ENCODE measurements at places on chromosomes 12 and 14.

DNA sequence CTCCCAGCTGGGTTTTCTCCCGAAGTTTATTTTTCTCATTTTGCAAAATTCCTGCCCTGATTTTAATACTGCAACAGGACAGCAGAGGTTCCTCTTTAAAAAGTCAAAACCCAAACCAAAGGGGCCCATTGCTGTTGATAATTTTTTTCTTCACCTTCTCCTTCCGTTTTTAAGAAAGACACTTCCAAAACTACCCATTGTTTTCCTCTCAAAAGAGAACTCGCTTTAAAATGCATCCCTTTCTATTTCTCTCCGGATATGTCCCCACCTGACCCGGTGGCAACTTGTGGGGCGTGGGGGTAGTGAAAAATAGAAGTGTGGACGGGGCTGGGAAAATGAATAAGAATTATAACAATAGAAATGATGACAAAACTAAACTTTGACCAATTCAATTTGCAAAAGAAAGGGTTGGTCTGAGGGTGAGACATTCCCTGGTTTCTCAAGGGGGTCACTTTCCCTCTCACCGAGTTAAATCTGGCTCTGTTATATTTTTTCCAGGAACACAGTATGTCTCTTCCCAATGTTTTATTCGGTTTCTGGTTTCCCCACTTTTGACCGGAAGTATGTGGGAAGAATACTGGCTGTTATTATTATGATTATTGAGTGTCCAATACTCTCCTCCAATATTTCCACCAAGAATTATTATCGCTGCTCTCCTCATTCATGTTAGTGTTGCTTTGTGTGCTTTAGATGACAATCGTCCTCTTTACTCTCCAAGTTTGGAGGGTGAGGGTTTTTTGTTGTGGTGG, 4.1 kb upstream of the TBX5 start:
- no peak for ATAC-seq

- peak; percentile 51 for ATAC-seq
Observed at GRCh38 chr12:131132118-131132892, 178.6 kb downstream of the ADGRD1 start.

DNA sequence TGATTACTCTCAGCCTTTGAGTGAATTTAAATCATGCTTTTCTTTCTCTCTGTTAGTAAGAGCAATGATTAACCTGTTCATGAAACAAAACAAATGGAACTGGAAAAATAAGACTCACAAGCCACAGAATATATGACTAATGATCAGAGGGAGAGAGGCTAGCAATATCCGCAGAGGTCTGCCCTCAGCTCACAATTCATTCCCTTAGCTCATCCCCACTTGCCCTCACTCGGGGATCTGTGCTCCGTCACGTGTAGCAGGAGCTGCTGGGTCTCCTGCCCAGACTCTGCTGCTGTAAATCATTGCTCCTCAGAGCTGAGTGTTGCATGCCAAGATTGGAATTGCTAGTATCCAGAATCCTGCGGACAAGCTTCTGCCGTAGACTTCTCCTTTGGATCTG, 53.1 kb upstream of the GNG2 start:
- ATAC-seq, result no peak

DNA sequence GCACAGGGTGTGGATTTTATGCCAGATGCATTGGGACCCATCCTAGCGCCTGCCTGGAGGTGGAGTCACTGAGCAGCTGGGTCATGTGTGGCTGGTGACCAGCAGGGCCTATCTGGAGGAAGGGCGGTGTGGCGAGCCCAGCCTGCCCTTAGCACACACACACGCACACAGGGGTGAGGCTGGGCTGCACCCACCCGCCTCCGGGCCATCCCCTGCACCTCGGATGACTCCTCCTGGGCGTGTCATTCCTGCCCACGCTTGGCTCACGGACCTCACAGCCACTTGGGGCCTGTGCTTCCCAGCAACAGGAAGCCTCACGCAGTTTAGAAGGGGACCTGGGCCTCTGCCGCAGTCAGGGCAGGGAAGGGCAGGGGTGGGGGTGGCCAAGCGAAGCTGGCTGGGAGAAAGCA, 36.2 kb upstream of the FZD10 start:
- peak; percentile 98 for ATAC-seq

DNA sequence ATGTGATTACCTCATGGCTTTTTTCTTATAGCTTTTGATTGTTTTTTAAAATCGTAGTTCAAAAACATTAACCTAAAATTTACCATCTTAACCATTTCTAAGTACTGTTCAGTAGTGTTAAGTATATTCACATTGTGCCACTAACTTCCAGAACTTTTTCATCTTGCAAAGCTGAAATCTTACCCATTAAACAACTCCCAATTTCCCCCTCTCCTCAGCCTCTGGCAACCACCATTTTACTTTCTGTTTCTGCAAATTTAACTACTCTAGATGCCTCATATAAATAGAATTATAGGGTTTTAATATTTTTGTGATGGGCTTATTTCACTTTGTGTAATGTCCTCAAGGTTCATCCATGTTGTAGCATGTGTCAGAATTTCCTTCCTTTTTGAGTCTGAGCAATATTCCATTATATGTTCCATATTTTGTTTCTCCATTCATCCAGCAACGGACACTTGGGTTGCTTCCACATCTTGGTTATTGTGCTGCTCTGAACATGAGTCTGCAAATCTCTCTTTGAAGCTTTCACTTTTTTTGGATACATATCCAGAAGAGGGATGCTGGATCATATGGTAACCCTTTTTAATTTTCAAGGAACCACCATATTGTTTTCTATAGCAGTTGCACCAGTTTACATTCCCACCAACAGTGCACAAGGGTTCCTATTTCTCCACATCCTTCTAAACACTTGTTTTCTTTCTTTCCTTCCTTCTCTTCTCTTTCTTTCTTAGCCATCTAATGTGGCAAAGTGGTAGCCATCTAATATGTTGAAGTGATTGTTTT, 5.0 kb downstream of the HIF1A start:
- ATAC-seq, result no peak

GRCh38 chr14:21093769-21094681, 4.4 kb downstream of the ZNF219 start:
- no peak for ATAC-seq

DNA sequence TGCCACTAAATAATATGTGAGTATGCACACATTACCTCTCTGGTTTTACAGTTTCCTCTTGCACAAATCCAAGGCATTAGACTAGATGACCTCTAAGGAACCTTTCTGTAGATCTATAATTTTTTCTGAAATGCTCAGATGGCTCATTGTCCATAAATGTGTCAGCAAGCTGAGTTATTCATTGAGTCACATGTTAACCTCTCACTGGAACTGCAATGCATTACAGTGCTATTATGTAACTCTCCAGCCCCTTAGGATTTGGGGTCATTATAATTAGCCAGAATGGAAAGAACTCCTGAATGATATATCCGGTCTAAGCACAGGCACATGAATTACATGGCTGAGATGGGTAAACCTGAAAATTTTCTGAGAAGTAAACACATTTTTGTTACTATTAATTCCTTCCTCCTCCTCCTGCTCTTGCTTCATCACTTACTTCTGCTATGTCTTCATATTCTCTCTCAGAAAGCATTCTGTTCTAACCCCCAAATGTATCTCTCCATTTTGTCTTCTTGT, 20.3 kb upstream of the DRAM1 start:
- ATAC-seq, result peak; percentile 61

- no peak for ATAC-seq
Observed at GRCh38 chr12:78118036-78118435, 287.3 kb downstream of the NAV3 start.

DNA sequence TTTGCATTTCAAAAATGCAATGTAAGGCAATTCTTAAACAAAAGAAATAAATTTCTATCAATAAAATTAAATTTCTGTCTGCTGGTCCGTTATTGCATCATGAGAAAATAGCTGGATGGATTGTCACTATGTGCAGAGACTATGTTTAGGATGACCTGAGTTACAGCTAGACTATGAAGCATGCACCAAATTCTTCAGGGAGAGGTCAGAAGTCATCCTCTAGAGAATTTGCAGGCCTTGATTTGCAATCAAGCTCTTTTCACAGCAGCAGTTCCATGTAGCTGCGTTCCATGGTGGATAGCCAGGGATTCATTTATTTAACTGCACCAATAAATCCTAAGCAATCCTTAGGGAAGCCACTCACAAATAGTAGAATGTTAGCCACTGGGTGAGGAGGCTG, 253.7 kb downstream of the MSRB3 start:
- ATAC-seq, result no peak

DNA sequence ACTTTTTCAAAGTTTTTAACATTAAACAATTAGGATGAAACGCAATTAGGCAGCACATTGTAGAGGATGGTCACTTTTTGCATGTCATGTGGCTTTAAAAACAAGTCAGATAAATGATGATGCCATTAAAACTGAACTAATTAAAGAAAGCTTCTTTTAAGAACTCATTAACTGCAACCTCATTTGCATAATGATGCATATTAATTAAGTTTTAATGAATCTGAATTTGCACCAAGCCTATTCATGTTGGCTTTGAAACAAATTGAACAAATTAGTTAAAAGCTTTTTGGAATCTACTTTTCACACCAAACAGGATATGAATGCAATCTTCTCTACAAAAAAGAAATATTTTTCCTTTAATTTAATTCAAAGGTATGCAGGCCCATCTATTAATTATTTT, 499.0 kb downstream of the VRK1 start:
- ATAC-seq, result no peak

DNA sequence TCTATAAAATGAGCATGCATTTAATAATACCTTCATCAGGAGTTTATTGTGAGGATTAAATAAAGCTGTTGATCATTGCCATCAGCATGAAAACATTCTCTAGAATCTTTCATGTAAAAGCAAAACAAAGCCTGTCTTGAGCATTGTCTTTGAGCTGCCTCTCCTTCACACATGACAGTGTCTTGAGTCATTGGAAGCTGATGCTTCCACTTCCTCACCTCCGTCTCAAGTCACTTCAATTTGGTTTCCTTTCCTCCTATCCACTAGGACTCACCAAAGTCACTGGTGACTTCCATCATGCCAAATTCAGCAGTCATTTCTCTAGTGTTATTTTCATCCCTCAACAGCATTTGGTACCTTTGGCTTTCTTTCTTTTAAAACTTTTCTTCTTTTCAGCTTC, 31.6 kb upstream of the MYBPC1 start:
- ATAC-seq, result peak; percentile 59

DNA sequence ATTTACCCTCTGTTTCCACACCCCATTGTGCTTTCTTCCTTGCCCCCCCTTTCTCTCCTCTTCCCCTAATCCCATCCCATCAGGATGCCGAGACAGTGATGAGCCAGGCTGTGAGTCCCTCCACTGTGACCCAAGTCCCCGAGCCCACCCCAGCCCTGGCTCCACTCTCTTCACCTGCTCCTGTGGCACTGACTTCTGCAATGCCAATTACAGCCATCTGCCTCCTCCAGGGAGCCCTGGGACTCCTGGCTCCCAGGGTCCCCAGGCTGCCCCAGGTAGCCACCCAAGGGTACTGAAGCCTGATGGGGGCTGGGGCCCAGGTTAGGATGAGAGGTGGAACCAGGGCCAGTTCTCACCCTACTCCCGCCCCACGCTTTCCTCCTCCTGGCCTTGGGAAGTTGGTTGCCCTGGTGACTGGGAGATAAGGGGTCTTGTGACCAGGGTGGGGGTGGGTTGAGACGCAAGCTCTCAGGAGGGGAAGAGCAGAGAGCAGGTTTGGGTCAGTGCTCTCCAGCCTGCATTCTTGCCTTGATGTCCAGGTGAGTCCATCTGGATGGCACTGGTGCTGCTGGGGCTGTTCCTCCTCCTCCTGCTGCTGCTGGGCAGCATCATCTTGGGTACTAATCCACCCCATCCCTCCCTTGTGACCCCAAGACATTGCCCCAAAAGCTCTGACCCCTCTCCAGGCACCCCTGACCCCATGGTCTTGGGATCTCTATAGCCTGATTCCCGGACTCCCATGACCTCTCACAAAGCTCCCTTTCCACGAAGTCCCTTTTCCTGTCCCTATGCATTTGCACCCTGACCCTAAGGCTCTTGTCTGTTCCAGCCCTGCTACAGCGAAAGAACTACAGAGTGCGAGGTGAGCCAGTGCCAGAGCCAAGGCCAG, 1.2 kb downstream of the AMHR2 start:
- ATAC-seq, result no peak

GRCh38 chr12:107393043-107393717, 292.4 kb upstream of the PWP1 start:
- no peak for ATAC-seq

- ATAC-seq, result no peak
Observed at GRCh38 chr12:117231750-117232149, 41.5 kb upstream of the FBXO21 start.

DNA sequence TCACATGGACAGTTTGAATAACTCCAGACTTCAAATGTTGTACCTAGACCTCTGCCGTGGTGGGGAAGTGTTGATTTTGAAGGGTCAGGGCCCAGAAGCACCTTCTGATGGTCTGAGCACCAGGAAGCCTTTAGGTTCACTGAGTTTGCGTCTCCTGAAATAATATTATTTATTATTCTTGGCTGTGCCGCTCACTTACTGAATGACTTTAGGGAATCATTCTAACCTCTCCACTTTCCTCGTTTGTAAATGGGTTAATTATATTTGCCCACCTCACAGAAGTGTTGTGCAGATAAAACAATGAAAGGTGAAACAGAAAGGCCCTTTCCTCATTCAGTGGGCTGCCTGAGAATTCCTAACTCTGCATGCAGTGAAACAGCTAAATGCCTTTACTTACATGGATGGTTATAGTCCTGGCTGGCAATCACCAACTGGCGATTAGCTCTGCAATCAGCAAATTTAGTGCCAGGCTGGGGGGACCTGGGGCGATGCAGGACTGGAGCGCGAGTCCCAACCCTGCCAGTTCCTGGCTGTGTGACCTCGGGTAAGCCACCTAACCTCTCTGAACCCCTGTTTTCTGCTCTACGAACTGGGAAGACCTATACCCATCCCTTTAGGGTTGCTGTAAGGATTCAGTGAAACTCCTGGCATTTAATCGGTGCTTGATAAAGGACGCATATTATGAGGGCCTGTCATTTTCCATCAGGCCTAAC, 57.5 kb downstream of the MAP1LC3B2 start:
- peak; percentile 36 for ATAC-seq

DNA sequence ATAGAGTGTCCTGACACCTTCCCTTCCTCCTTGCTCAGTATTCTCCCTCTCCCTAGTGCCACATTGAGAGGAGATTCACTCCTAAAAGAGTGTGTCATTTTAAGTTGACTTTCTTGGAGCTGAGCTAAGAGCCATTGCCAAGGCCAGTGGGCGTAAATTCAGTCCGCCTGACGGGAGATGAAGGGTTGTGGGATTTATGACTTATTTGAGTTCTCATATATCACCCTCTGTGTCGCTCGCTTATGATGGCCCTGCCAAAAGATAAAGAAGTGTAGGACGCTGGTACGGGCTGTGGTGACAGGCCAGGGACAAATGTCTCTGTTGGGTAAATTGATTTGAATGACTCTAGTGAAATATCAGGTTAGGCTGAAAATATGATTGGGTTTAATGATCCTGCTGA, 867.4 kb downstream of the NRXN3 start:
- no peak for ATAC-seq

- ATAC-seq, result peak; percentile 93
Observed at GRCh38 chr14:74029136-74029535, 10.0 kb downstream of the BBOF1 start.
